ENCODE measurements at places on chromosomes 3 and 15. TPM values are rescaled to one million over a fixed set of nuclear protein-coding genes. Genes with fewer than 3 reads are reported as not detected.

DNA sequence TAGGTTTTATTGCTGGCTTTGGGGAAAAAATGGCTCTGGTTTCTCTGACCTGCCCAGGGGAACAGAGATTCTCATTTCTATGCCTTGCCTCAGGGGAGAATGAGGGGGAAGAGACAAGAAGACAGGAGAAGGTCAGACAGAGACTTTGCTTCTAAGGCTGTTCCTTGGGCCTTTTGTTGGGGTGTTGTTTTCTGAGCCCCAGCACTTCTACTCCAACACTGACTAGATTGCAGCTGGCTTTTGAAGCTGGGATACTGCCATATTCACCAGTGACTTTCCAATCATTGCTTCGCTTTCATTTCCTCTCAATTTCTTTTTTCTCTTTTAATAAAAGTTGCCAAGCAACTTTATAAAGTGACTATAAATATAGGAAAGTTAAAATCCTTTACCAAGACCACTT is 143.2 kb upstream of the ARHGEF26 start:
- DNase-seq = no peak

GRCh38 chr3:24953060-24953771 is 458.6 kb upstream of the THRB start:
- DNase-seq = no peak

DNA sequence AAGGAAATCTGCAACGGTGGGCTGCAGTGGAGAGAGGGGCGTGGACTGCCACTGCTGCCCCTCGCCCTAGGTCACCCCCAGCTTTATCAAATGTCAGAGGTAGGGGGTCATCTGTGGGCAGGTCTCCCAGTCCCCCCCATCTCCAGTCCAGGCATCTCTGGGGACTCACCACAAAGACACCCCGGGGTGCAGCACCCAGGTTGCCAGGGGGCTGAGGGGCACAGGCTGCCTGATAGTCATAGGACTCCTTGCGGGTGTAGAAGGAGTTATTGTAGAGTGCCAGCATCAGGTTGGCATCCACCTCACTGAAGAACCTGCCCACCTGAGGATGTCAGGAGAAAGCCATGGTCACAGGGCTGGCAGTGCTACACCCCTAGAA is 6.5 kb upstream of the TMEM115 start:
- DNase-seq = no peak

DNA sequence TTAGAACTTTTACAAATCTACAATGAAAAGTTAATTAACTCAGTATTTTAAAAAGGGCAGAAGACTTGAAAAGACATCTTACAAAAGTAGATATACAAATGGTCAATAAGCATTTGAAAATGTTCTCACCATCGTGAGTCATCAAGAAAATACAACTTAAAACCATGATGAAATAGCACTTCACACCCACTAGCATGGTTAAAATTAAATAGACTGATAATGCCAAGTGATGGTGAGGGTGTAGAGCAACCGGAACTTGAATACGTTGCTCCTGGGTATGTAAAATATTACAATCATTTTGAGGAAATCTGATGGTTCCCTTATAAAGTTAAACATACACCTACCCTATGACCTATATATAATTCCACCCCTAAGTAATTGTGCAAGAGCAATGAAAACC is 319.8 kb upstream of the UMPS start:
- DNase-seq = no peak

DNA sequence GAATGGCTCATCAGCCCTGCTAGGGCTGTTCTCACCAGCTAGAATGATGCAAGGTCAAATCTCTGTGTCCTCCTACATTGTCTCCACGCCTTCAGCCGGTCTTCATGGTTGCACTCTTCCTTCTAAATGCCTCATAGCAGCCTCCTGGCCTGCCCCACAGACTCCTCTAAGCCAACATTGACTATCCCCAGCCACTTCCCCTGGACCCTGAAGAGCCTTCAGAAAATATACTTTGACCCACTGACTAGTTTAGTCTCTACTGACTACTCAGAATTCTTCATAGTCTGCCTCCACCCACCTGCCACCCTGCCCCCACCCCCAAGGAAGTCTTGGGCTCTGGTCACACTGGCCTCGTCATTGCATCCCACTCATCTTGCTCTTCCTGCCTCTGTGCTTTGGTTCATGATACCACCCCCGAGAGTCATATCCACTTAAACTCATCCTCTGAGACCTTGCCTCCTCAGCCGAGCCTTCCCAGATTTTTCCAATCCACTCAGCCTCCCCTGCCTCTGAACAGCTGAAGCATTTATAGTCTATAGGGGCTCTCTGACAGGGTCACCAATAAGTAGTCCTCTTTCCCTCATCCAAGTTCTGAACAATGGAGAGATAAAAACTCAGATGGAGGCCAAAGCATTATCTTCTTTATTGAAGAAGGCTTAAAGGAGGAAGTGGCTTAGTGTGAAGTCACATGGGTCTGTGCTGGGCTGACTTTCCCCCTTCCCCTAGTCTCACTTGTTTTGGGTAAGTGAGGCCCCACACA is 9.5 kb upstream of the DOCK3 start:
- DNase-seq = no peak

- no peak for DNase-seq
Measured at GRCh38 chr3:195558602-195559001, 15.5 kb upstream of the PPP1R2 start.

DNA sequence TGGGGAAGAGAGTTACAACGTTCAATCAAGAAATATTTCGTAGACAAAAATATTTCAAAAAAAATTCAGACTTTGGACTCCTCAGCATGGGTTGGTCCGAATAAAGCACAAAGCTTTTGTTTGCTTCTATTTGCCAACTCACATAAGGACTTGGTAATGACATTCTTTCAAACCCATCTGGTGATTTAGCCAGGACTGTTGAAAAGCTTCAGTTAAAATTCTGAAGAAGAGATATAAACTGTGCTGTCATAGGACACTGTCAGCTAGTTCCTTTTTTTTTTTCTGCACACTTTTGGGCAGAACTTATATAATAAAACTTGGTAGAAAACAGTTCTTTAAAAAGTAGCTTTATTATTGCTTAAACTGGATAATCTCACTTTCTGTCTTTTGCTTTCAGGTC is 660.8 kb upstream of the SGO1 start:
- DNase-seq = no peak

The FBXO40 gene
- not detected for polyA plus RNA-seq

The SLC15A2 gene
- 0.63 TPM for polyA plus RNA-seq

The HES1 gene
- polyA plus RNA-seq = 1.3 TPM

The TMCO5A gene
- polyA plus RNA-seq = not detected

The MLF1 gene
- polyA plus RNA-seq = 10.1 TPM

The ZMYND10 gene
- polyA plus RNA-seq = 0.87 TPM

The TGM5 gene
- not detected for polyA plus RNA-seq

Data from AG04450 (cell line).